NCI-H187 (cell line): ENCODE measurements at places on chromosomes 3 and 15.

GRCh38 chr3:128343287-128344051, 123.2 kb downstream of the DNAJB8 start:
- no peak for DNase-seq

DNA sequence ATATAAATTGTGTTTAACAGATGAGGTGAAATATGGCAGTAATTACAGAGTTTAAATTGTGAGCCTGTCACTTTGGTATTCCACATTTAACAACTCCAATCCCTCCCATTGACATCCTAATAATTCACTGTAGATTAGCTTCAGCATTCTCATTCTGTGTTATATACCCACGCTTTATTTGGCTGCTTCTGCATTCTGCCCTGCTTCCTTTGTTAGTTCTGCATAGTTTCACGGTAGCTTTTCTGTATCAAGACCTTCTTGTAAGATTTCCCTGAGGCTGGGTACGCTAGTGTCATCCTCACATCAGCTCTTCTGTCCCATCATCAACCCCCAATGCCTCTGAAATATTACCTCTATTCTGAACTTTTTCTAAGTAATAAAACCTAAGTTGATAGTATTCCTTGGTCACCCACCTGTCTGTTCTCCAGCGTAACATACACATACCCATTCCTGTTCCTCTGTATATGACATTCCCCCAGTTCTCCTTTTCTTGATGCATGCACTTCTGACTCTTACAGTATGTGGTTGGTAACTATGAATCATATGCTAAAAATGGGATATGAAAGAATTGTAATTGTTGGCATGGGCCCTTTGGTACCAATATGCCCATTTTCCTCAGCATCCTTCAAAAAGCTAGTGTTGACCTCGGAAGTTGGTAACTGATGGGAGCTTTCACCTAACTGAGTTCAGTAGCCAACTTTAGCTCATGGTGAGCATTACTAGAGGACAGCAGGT, 171.2 kb downstream of the KLHL25 start:
- no peak for DNase-seq

GRCh38 chr3:82354228-82354627, 592.8 kb upstream of the GBE1 start:
- no peak for DNase-seq

DNA sequence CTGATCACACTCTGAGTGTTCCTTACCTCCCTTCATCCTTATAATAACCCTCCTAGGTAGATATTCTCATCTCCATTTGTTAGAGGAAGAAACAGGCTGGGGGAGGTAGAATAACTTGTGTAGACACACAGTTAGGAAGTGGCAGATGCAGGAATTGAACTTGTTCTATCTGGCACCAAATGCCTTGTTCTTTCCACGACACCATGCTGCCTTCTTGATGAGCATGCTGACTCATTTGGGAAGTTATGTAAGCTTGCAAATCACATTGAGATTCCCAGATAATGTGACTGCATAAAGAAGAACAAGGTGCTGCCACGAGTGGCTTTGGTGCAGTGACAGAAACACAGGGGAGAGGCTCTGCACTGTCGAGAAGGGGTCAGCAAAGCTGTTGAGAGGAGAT, 27.5 kb upstream of the NDUFB4 start:
- DNase-seq: no peak

DNA sequence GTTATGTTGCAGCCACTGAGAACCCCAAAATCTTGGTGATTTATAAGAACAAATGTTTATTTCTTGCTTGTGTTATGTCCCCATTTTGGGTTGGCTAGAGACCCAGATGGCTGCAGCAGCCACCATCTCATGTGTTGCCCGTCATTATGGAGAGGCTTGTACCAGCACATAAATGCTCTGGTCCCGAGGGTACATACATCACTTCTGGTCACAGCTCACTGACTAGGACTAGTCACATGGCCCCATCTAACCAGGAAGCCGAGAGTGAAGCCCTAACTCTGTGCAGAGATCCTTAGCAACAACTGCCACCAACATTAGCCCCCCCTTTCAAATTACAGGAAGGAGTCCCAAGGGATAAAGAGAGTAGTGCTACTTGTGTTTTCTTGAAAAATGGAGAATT, 25.5 kb upstream of the HACD2 start:
- DNase-seq: peak; percentile 60

- DNase-seq: no peak
Measured at GRCh38 chr15:25189551-25189950, 234.8 kb downstream of the SNRPN start.

- DNase-seq: no peak
Measured at GRCh38 chr15:100759698-100760356, 119.8 kb upstream of the ALDH1A3 start.

- DNase-seq: peak; percentile 71
Measured at GRCh38 chr3:131795390-131796090, 239.3 kb downstream of the CPNE4 start.

- no peak for DNase-seq
Measured at GRCh38 chr15:96582473-96582872, 252.0 kb downstream of the NR2F2 start.

- no peak for DNase-seq
Measured at GRCh38 chr3:71916747-71917369, 131.9 kb upstream of the PROK2 start.

DNA sequence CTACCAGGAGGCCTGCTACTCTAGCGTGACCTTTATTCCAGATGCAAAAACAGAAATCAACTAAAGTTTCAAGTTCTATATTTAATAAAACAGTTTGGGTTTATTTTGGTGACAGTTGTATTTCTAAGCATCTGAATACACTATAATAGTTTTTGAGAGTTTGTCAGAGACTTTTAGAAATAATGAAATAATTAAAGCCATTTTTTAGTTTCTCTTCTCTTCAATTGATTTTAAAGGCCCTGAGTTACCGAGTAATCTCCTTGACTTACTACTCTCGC, 523.4 kb downstream of the CADM2 start:
- no peak for DNase-seq

- no peak for DNase-seq
Measured at GRCh38 chr3:94065819-94066480, 3.1 kb downstream of the NSUN3 start.

GRCh38 chr3:18585004-18585968, 160.1 kb upstream of the SATB1 start:
- DNase-seq: no peak

- no peak for DNase-seq
Measured at GRCh38 chr15:63509056-63509954, 4.9 kb downstream of the USP3 start.

DNA sequence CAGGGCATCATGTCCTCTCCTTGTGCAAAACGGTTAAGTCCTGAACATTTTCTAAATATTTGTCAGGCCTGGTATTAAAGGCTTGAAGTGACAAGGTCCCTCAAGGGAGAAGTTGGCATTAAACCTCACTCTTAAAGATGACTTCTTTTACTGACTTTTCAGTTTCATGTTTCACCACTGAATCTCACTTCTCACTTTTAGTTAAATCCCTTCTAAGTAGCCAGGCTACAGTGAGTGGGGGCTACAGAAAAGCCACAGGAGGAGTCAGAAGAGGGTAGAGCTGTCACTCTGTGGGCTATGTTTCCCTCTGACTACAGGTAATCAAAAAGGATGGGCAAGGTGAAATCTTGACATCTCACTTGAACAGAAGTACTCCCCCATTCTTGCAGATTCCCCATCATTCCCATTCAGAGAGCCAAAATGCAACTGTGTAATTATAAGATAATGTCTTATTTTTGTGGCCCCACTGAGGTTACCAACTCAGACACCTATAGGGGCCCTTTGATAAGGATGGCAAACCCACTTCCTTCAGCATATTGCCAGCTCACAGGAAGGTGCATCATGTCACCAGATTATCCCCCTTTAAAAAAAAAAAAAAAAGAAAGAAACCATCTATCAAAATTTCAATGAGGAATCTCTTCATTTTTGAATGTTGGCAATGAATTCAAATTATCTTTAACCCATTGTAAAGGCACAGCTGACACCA, 790.1 kb upstream of the CFAP20DC start:
- DNase-seq: no peak

GRCh38 chr15:67126551-67127330, 61.3 kb downstream of the SMAD3 start:
- DNase-seq: no peak

DNA sequence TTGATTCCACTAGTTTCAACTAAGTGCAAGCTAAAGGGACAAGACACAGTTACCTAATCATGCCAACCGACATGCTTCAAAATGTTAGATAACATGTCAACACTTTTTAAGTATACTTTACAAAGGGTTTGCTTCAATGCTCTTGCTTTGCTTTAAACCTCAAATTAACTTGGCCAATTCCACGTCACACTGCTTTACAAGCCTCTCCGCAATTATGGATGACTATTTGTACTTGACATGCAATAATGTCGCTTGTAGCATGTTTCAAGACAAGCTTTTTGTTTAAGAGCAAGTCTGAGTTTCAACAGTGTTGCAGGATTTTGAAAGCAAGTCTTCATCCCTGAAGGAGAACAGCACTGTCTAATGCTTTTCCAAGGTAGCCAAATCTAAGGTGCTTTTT, 86.9 kb downstream of the CNTN3 start:
- no peak for DNase-seq

DNA sequence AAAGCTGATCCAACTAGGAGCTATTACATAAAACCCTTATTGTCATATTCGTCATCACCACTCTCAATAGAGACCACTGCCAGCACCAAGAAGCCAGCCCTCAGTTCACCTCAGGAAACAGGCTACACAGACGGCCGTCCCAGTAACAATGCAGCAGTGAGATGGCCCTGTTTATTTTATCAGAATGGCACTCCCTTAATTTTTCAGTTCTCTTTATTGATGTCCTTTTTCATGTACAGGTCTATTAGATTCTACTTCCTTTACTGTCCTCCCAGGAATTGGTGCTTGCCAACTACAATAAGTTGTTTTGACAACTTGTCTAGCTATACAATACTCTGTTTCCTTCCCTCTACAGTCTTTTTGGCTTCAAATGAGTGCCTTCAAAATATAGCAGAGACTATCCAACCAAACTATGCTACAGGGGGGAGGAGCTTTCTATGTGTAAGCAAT, 272.5 kb downstream of the ZBTB20 start:
- no peak for DNase-seq

- DNase-seq: no peak
Measured at GRCh38 chr3:43892526-43892925, 201.8 kb downstream of the ABHD5 start.

- no peak for DNase-seq
Measured at GRCh38 chr3:74752290-74752689, 137.8 kb upstream of the CNTN3 start.
